NCI-H1105 (cell line): ENCODE measurements at places on chromosomes 2 and 18.

DNA sequence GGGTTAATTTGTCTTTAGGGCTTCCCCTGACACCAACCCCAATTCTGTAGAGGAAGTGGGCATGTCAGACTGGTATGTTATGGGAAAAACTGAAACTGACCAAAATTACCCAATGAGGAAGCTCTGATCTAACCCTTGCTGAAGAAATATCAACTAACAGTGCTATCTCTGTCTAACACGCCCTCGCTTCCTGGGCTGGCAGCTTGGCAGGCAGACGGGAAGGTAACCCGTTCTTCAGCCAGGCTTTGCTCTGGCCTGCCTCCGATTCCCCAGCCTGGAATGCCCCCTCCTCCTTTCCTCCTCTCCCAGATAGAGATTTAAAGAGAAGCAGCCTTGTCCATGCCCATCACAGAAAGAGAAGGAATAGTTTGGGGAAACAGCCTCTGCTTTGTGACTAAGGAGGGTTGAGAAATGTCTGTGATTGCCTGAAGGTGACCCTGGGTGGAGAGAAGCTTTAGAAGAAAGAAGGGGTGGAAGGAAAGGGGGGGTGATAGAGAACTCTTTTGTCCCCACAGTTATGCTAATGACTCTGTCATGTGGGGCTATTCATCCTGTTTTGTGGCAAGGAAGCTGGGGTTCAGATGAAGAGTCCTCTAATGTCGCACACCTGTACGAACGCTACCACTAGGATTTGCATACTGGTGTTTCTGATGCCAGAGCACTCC is 15.4 kb downstream of the HK2 start:
- DNase-seq: no peak

- DNase-seq: no peak
Measured at GRCh38 chr2:222057347-222058073, 241.3 kb downstream of the PAX3 start.

GRCh38 chr2:156031121-156031520 is 301.4 kb downstream of the NR4A2 start:
- no peak for DNase-seq

GRCh38 chr2:88873620-88874019 is 182.1 kb downstream of the RPIA start:
- DNase-seq: no peak

DNA sequence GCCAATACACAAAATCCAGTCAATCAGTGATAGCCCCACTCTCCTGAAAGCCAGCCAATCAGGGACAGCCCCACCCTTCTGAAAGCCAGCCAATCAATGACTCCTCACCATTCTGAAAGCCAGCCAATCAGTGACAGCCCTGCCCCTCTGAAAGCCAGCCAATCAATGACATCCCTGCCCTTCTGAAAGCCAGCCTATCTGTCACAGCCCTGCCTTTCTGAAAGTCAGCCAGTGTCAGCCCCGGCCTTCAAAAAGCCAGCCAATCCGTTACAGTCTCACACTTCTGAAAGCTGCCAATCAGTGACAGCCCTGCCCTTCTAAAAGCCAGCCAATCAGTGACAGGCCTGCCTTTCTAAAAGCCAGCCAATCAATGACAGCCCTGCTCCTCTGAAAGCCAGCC is 95.9 kb upstream of the HDAC4 start:
- no peak for DNase-seq

- DNase-seq: no peak
Measured at GRCh38 chr18:36101943-36102342, 27.2 kb downstream of the SLC39A6 start.

- no peak for DNase-seq
Measured at GRCh38 chr2:172680436-172681068, 55.1 kb upstream of the RAPGEF4 start.

GRCh38 chr2:110104025-110104771 is 11.4 kb downstream of the MALL start:
- peak; percentile 35 for DNase-seq

GRCh38 chr2:158179660-158180059 is 78.0 kb downstream of the UPP2 start:
- DNase-seq: no peak

- DNase-seq: no peak
Measured at GRCh38 chr2:143564419-143564818, 435.2 kb downstream of the ARHGAP15 start.

DNA sequence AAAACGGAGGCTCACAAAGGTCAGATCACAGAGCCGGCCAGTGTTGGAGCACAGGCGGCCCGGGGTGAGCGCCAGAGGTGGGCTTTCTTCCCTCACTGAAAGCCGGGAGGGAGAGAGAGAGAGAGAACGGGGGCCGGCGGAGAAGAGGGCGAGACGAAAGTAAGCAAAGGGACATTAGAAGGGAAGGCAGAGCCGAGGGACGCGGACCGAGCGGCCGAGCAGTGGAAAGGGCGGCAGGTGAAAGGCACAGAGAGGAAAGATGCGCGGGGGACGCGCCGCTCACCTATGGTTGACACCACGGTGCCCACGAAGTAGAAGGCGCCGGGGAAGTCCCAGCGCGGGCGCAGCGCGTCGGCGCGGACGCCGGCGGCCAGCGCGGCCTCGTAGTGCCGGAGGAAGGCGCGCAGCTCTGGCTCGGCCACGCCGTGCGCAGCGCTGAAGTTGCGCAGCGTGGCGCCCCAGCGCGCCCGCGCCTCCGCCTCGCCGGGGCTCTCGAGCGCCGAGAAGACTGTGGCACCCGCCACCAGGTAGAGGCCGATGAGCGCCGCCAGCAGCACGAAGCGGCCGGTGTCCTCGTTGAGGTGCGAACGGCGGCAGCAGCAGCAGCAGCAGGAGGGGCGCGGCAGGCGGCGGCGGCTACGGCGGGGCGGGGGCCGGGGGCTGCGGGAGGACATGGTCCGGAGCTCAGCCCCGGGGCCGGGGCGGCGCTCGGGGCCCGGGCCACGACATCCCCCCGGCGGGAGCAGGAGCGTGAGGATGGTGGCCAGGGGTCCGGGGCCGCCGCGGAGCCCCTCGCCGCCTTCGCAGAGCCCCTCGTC is 166.9 kb downstream of the MSH2 start:
- no peak for DNase-seq

- no peak for DNase-seq
Measured at GRCh38 chr2:126568734-126569133, 87.2 kb upstream of the GYPC start.

DNA sequence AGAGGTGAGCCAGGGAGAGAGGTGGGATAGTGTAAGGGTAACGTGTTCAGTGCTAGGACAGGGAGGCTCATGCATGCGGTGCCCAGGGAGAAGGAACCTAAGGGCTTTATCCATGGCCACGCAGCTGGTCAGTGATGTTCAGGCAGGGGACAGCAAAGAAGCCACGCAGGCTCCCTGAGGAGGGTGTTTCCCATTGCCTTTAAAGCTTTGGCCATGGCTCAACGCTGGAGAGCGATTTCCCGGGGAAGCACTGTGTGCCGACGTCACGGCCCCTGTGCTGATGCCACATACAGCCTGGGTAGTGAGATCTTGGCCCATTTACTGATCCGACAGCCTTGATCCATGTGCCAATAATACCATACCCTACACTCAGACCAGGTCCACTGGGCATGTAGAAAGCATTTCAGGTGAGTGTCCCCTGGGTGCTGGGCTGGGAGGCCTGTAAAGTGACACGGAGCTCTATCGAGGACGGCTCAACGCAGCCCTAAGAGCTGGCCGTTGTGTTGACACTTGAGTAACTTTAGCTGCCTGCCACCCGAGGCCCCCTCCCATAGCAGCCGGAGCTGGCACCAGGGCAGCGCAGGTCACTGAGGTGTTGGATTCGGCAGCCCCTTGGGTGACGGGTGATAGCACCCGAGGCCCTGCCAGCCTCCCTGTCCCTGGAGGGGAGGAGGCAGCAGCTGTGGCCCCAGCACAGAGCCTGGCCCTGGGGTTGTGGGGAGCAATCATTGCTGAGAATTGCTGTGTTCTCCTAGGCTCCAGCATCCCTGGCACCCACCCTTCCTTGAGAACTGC is 41.4 kb downstream of the PDIA6 start:
- no peak for DNase-seq

DNA sequence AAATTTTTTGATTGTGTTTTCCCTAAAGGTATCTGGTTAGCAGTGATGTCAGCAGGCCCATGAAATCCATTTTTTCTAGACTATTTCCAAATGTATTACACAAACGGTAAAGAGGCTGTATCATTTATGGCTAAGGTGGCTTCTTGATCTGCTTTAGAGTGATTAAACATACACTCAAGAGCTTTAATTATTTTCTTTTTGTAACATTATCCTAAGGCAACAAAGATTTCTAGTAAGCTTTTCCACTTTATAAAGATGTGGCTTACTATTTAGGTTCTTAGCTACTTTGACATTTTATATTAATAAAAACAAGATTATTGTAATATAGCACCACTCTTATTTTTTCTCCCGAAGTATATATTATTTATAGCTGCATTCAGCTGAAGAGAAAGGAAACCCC is 16.5 kb downstream of the MFF start:
- DNase-seq: no peak

DNA sequence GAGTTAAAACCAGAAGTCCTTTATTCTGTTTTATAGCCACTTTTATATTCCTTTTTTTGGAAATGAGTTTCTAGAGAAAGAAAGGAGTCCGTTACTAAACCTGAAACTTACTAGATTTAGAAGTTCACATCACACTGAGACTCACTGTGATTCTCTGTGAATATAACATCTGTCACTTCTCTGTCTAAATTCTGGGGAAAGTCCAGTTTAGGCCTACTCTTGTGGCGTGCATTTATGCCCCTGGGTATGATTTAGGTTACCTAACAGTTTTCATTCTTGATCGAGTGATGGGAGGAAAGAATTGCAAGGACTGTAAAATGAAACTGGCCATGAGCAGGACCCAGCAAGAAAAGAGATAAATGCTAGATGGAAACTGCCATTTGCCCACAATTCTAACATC is 449.6 kb downstream of the SPAG16 start:
- no peak for DNase-seq

DNA sequence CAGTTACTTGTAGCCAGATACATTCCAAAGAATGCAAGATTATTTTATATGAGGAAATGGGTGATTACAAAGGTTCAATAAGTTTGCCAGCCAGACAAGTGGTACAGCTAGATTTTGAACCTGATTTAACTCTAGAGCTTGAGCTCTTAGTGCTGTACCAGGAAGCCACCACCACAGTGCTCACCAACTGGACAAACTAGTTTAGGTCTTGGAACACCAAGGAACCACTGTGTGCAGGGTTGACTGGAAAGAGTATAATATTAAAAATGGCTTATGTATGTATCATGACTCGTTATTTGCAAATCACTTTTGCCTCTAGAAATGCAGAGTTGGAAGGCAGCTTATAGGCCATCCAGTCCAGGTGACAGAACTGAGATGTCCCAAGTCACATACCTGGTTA is 177.2 kb downstream of the TXNL1 start:
- DNase-seq: no peak

DNA sequence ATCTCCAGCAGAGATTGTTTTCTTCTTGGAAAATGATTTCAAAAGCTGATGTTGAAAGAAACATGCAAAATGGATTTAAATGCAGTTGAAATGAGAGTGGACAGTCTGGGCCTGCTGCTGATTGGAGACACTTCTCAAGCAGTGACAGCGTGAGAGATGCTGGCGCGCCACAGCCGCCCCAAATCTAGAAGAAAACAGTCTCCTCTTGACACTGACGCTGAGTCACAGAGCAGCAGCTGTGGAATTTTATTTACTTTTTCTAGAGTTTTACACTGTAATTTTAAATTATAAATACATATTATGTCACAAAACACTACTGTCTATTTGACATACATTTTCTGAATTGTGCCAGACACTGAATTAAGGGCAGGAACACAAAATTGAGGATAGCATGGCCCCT is 121.8 kb upstream of the TMEM200C start:
- DNase-seq: no peak

DNA sequence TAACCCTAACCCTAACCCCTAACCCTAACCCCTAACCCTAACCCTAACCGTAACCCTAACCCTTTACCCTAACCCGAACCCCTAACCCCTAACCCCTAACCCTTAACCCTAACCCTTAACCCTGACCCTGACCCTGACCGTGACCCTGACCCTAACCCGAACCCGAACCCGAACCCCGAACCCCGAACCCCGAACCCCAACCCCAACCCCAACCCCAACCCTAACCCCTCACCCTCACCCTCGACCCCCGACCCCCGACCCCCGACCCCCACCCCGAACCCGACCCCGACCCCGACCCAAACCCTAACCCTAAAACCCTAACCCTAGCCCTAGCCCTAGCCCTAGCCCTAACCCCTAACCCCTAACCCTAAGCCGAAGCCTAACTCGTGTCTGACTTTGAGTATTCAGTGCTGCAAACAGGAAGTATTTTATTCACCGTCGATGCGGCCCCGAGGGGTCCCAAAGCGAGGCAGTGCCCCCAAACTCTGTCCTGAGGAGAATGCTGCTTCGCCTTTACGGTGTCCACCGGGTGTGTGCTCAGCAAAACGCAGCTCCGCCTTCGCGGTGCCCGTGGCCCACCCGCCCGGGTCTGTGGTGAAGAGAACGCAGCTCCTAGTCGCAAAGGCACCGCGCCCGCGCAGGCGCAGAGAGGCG is 36.0 kb downstream of the FAM110C start:
- DNase-seq: no peak

DNA sequence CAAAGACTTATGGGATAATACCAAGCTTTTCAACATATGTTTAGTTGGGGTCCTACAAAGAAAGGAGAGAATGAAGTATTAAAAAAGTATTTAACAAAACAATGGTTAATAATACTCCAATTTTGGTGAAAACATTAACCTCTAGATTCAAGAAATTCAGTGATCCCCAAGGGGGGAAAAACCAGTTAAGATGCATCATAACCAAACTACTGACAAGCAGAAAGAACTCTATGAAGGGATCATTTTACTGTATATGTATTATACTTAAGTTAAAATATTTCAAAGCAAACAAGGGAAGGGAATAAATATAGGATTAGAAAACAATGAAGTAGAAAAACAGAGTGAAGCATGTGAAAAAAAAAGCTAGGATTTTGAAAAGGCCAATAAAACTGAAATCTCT is 8.7 kb downstream of the CNRIP1 start:
- DNase-seq: no peak

DNA sequence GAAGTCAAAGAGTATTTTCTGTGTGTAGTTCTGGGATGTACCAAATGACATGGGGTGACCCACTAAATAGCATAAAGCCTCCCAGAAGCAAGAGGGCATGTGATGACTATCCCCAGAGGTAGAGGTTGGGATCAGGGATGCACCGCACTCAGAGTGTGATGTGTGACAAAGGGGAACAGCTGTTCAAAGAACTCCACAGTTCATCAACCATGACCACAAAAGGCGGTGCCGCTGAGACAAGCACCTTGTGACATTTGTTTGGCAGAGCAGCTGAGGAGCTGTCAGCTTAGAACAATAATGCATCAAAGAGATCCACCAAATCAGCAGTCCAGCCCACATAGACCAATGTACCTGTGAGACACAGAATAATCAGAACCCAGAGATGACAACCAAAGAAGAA is 81.3 kb downstream of the VWC2L start:
- no peak for DNase-seq

DNA sequence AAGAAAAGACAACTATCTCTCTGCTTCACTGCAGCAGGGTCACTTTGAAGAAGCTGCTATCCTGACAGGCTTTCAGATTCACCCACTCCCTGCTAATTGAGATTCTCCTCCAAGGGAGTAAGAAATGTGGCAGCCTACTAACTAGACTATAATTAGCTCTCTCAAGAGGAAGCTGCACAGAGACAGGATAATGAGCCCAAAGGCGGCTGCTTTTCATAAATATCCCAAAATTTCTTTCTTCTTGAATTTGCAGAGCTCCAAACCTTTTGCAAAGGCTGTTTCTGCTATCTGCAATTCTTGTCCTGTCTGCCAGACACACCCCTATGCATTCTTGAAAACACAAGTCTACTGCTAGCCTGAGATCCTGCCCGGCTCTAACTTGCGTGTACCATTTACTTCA is 54.0 kb upstream of the RNU4ATAC start:
- no peak for DNase-seq
